Left lung (tissue), 14 donors: ENCODE measurements at places on chromosomes 5 and 9. TPM values are rescaled to one million over a fixed set of nuclear protein-coding genes. Genes with fewer than 3 reads are reported as not detected.

DNA sequence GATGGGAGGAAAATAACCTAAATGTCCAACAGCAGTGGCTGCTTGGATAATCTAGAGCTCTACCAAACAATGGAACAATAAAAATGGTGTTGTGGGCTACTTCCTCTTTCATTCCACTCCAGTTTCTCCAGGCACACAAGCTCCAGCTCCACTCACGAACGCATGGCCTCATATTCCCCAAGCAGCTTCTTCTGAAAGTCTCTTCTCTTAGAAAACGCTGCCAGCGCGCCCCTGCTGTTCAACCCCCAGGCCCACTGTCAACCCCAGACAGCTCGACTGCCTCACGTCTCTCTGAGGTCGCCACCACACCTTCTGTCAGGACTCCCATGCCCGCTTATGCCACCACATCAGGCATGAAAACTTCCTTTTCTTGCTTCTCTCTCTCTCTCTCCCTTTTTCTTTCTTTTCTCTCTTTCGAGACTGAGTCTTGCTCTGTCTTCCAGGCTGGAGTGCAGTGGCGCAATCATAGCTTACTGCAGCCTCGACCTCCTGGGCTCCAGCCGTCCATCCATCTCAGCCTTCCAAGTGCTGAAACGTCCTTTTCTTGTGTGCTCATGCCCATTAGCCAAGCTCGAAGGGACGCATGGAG is 16.2 kb downstream of the OR2V2 start:
- H3K27me3 ChIP-seq = peaks cover 22% of the 10 kb centered on the region
- H3K27ac ChIP-seq = no peak overlapping the region

- H3K4me1 ChIP-seq = no peaks in the 10 kb centered on the region
- no peak overlapping the region for H3K27ac ChIP-seq
- H3K4me3 ChIP-seq = no peak overlapping the region
- no peak for DNase-seq
- no peaks in the 10 kb centered on the region for H3K27me3 ChIP-seq
These were observed 170.2 kb downstream of the HSPA4 start for GRCh38 chr5:133222040-133222439.

DNA sequence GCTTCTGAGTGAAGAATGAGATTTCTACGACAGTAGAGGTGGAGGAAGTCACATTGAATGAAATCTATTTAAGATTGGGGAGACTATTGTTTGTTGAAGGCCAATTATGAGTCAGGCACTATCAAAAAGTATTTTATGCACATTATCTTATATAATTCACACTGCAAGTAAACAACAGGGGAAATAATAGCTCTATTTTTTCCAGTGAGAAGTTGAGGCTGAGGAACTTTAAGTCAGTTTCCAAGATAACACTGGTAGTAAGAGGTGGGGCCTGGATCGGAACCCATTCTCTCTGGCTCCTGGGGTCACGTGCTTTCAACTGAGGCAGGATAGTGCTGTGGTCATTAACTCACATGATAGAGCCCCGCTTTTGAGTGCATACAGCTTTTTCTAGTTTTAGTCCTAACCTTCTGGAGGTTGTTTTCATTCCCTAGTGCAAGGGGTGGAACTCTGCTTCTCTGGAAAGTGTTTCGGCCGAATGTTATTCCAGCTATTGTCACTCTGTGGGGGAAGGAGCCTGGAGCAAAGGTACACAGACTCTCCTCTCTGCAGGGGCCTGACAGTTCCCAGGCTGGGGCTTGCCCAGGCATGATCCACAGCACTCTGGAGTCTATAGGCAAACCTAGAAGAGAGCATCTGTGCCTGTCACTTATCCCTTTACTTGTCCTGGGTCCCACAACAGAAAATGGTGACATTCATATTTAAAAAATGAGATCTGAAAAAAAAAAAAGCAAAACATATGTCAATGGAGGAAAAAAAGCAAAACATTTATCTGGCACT is 352.4 kb upstream of the ACTBL2 start:
- H3K4me1 ChIP-seq = no peaks in the 10 kb centered on the region
- no peaks in the 10 kb centered on the region for H3K27me3 ChIP-seq
- no peak overlapping the region for H3K4me3 ChIP-seq
- no peak for DNase-seq

DNA sequence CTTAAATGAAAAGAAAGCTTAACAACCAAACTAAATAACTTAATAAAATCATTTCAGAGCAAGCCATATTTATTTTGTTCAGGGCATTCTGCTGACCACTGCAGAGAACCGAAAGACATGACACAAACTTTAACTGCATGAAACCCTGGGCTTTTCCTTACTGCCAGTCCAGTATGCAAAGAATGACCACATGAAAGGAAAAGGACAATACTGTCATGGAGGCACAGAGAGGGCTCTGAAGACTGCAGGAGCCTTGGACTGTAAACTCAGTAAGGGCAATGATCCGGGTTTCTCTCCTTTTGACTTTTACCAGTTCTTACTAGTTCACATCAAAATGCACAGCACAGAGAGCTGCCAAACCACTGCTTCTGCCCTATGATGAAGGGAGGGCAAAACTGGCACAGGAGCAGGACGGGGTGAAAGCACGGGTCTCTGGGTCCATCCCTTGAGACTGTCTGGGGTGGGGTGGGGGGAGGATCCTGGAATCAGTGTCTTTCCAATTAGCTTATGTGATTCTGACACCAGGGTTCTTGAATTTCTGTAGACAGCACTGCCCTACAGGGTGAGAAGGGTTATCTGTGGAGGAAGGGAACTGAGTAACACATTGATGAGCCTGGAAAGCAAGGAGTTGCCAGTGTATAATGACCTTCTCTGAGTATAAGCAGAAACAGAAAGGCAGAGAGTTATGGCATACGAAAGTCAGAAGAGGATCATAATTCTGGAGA is 44.7 kb downstream of the RNF130 start:
- H3K27me3 ChIP-seq = no peaks in the 10 kb centered on the region
- no peaks in the 10 kb centered on the region for H3K36me3 ChIP-seq
- DNase-seq = no peak
- no peak overlapping the region for H3K4me3 ChIP-seq
- peaks cover 11% of the 10 kb centered on the region for H3K4me1 ChIP-seq

TRIP13 gene
- 4.5 TPM for total RNA-seq

TMC1 gene
- 0.26 TPM for total RNA-seq

DNA sequence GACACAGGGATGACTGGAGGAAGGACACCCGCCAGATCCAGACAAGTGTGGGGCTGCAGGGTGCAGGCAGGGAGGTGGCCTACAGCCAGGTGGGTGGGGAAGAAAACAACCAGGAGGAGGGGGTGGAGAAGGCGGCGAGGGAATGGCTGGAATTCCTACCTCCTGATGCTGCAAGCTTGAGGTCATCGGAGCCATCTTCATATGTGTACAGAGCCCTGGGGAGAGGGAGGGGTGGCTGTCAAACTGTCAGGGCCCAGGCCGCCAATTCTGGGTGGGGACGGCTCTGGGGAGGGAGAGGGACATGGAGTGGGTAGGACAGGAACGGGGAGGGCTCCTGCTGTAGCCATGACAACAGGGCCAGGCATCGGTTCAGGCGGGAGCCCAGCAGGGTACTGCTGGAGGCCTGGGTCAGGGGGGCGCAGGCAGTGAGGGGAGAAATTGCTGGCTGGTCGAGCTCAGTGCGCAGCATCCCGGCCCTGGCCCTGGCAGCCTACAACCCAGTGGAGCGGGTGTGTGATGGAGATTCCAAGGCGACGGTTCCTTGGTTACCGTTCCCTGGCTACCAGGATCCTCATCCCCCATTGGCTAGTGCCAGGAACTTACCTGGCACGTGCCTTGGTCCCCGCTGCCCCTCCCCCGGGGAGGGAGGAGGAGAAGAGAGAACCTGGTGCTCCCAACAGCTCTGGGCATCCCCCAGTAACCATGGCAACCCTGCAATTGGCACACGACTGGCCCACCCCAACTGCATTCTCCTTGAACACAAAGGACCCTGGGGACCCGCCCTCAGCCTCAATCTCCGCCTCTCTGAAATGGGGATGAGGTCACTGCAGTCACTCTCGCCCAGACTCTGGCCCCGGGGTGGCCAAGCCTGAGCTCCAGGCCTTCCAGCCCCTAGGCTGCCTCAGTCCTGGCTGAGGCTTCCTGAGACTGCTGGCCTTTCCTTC is 4.5 kb downstream of the DBN1 start:
- no peak overlapping the region for H3K4me3 ChIP-seq
- H3K27me3 ChIP-seq = no peaks in the 10 kb centered on the region
- H3K4me1 ChIP-seq = peaks cover 18% of the 10 kb centered on the region
- H3K27ac ChIP-seq = no peak overlapping the region
- DNase-seq = no peak

KCTD16 gene
- 0.60 TPM for total RNA-seq

GARIN3 gene
- not detected for total RNA-seq

- DNase-seq = no peak
- no peaks in the 10 kb centered on the region for H3K4me1 ChIP-seq
- H3K4me3 ChIP-seq = no peak overlapping the region
- no peaks in the 10 kb centered on the region for H3K36me3 ChIP-seq
These were observed 483.7 kb downstream of the ENC1 start for GRCh38 chr5:74156728-74157383.

- H3K4me3 ChIP-seq = peak within 1 kb of the TSS; percentile 57
- DNase-seq = peak; percentile 53
- no peaks in the 10 kb centered on the region for H3K36me3 ChIP-seq
These were observed at the start of gene LURAP1L for GRCh38 chr9:12774861-12775678. Gene LURAP1L (plus strand): TSS chr9:12775020. CDS start chr9:12775716, 696 bp downstream.

DNA sequence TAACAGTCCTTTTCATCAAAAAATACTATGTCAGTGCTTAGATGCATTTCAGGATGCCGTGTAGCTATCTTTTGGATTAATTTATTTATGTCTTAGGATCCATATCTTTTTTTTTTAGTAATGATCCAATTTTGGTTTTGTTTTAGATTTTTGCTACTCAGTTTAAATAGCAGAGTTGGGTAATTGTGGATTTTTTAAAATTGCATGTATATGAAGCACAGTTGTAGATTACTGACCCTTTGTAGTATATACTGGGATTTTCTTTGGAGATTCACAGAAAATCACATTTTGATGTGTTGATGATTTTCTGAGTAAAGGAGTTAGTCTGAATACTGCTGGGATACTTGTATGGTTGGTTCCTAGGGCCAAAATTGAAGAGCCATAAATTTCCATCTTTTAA is 111.8 kb downstream of the NIPBL start:
- no peaks in the 10 kb centered on the region for H3K27me3 ChIP-seq
- H3K4me1 ChIP-seq = no peaks in the 10 kb centered on the region
- H3K27ac ChIP-seq = no peak overlapping the region
- peaks cover 16% of the 10 kb centered on the region for H3K36me3 ChIP-seq
- DNase-seq = no peak

GRCh38 chr9:89873801-89874200 is 269.0 kb downstream of the GADD45G start:
- no peak for DNase-seq
- no peaks in the 10 kb centered on the region for H3K27me3 ChIP-seq
- no peak overlapping the region for H3K4me3 ChIP-seq
- H3K4me1 ChIP-seq = peaks cover 9% of the 10 kb centered on the region

- H3K4me1 ChIP-seq = no peaks in the 10 kb centered on the region
- H3K4me3 ChIP-seq = no peak overlapping the region
- no peak overlapping the region for H3K27ac ChIP-seq
- H3K36me3 ChIP-seq = no peaks in the 10 kb centered on the region
These were observed 17.0 kb downstream of the CAMK2A start for GRCh38 chr5:150272531-150272930.

- no peaks in the 10 kb centered on the region for H3K36me3 ChIP-seq
- H3K27ac ChIP-seq = no peak overlapping the region
- no peak overlapping the region for H3K4me3 ChIP-seq
- no peak for DNase-seq
- H3K27me3 ChIP-seq = no peaks in the 10 kb centered on the region
These were observed 424 bp upstream of the MARCOL start for GRCh38 chr5:148237785-148238417.

DNA sequence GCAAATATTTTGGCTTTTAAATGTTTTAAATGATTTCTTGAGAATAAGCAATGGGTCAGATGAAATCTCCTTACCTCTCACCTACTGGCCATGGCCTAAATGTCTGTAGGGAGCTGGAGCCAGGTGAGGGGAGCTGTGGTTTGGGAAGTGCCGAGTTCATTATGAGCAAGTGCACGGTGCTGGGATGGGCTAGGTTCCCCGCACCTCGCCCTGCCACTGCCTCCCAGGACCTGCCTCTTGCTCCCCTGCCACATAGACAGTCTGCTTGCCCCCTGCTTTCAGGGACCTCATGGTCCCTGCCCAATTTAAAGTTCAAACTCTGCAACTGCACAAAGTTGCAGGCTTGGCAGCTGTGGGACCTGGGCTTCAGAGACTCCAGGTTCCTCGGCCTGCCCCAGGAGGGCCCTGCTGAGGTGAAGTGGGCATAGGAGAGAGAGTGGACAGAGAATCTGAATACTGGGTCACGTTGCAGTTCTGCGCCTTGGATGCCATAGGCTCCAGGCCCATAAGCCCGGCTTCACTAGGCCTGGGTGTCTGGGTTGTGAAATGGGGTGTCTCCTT is 5.4 kb downstream of the OR13J1 start:
- no peaks in the 10 kb centered on the region for H3K4me1 ChIP-seq
- H3K27me3 ChIP-seq = peaks cover 65% of the 10 kb centered on the region
- DNase-seq = no peak
- H3K27ac ChIP-seq = no peak overlapping the region
- no peaks in the 10 kb centered on the region for H3K36me3 ChIP-seq
- H3K4me3 ChIP-seq = no peak overlapping the region

SLC36A2 gene
- not detected for total RNA-seq

ARHGEF39 gene
- total RNA-seq = 1.5 TPM

MARCOL gene
- total RNA-seq = not detected

DNA sequence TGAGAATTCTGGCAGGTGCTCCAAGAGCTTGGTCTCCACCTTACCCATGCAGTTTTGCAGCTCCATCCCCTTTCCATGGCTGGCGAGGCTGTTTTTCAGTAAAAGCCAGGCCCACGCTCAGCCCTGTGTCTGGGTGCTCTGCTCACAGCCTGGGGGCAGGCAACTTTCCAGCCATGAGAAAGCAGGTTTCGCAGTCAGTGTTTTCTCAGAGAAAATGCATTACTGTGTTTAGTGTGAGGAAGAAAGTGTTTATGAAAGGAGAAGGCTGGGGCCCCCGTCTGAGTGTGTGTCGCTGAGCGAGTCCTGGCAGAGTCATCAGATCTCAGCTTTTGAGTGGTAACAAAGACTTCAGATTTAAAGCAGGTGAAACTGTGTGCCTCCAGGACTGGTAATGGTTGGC is 248.1 kb downstream of the IRX1 start:
- no peaks in the 10 kb centered on the region for H3K27me3 ChIP-seq
- H3K36me3 ChIP-seq = no peaks in the 10 kb centered on the region
- no peak overlapping the region for H3K4me3 ChIP-seq
- DNase-seq = no peak
